NCI-H1417 treated with DMSO at 0.1 percent for 48 hours (cell line): ENCODE measurements at places on chromosomes 7 and 10.
A peak's percentile ranks its signal among the peaks of the same experiment; 100 is the strongest.

GRCh38 chr10:78992333-78992732 is 76.4 kb upstream of the ZMIZ1 start:
- DNase-seq = no peak

DNA sequence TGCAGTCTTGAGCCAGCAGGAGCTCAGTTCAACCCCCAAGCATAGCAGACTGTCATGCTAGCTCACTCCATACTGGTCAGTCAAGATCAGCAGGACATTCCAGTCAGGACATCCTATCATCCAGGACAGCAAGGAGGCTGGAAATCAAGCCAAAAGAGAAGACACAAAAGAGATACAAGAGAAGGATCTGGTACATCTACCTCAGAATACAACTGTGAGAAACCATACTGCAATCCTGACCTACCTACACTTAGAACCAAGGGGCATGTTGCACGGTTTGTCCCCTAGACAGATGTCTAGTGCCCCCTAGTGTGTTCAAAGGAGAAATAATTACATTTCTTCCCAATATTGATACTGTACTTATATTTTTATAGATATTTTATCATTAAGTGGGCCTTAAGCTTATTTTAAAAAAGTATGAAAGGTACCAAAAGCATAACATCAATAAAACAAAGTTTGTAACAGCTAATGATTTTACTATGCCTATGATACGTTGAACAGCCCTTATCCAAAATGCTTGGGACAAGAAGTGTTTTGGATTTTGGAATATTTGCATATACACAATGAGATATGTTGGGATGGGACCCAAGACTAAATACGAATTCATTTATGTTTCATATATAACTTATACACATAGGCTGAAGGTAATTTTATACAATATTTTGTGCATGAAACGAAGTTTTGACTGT is 26.7 kb downstream of the ERCC6 start:
- no peak for DNase-seq

DNA sequence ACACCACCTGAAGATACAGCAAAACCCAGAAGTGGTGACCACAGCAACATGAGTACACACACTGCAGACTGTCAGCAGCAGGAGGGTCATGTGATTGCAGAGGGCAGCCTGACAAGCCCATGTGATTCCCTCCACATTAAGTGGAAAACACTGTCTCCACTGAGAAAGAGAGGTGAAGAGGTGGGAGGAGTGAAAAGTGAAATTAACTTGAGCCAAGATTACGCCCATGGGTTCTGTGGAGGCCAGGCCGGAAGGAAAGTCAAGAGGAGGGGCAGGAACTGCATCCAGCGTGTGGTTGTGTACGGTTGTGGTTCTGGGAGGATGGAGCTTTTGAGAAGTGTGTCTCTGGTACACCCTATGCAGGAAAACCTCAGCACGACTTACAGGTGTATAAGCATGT is 138.5 kb downstream of the PLXNA4 start:
- no peak for DNase-seq

- DNase-seq = peak; percentile 29
Measured at GRCh38 chr7:88111140-88111743, 108.6 kb downstream of the SRI start.

DNA sequence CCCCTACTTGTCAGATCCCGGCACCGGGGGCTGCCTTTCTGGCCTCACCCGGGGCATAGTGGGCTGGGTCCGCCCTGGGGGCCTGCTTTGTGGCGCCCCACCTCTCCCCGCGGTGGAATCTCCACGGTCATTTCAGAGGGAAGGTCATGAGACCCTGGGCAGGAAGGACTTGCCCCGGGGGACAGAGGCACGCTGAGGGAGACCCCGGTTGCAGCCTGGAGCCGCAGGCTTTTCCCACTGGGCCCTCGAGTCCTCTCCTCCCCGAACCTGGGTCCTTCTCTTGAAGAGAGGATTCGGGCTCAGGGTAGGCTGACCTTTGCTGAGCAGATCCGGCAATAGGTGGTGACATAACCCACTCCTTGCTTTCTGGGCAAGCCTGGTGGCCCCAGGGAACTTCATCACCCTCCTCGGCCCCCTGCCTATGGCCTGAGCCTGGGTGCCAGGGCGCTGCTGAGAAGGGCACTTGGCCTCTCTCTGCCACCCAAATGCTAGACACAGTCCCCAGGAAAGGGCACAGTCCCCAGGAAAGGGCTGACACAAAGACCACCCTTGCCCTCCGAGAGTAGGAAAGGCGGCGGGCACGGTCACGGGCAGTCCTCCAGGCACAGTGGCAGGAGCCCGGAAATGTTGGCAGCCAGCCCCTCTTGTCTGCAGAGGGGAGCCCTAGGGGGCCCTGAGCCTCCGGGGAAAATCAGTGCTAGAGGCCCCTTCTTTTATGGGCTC is 36.2 kb downstream of the FKBP6 start:
- DNase-seq = no peak

GRCh38 chr7:15199482-15199881 is 296.9 kb upstream of the DGKB start:
- DNase-seq = no peak

- DNase-seq = no peak
Measured at GRCh38 chr10:95569368-95569767, 8.2 kb upstream of the SORBS1 start.

DNA sequence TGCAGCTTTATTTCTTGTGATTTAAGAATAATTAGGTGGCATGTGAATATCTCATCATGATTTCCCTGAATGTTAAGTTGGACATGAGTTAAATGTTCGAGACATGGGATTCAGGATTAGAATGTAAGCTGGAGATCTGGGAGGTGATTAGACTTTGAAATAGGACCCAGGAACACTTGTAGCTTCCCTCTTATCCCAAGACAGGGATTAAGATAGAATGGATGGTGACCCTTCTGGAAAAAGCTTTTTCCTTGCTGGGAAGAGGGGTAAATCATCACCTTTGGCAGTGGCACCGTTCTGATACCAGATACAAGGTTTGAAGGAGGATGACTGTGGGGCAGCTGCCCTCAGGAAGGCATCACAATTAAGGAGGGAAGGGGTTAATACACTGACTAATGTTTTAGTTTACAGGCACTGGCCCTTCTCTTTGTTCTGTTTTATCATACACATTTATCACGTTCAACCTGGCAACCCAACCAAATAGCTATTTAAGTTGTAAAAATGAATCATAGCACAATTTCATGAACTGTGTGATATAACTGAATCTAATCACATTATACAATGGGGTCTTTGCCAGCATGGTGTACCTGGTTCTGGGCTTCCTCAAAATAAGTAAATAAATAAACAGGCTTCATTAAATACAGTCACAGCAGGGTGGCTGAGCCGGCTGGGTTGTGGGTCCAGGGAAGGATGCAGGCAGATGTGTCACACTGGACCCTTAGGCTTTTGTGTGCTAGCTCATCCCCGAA is 212.7 kb downstream of the LRMDA start:
- DNase-seq = no peak

- no peak for DNase-seq
Measured at GRCh38 chr10:44821290-44821689, 89.8 kb upstream of the TMEM72 start.

DNA sequence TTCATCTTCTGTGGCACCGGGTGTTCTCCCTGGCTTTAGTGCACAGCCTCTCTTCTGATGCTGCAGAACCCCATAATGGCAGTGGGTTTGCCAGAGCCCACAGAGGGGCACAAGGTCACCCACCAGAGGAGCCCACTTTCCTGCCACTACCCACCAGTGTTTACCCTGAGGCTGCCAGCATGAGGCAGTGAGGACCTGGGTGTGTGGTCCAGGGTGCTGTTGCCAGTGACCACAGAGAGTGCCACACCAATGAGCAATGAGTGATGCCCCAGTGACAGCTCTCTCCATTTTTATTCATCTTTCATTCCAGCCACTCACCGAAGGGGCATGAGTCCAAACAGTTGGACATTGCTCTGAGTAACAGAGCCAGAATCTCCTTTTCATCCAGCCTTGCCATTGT is 34.8 kb downstream of the MTURN start:
- no peak for DNase-seq

- DNase-seq = no peak
Measured at GRCh38 chr7:134657526-134657925, 10.9 kb downstream of the BPGM start.

- DNase-seq = no peak
Measured at GRCh38 chr10:12613136-12613535, 263.8 kb downstream of the CAMK1D start.

DNA sequence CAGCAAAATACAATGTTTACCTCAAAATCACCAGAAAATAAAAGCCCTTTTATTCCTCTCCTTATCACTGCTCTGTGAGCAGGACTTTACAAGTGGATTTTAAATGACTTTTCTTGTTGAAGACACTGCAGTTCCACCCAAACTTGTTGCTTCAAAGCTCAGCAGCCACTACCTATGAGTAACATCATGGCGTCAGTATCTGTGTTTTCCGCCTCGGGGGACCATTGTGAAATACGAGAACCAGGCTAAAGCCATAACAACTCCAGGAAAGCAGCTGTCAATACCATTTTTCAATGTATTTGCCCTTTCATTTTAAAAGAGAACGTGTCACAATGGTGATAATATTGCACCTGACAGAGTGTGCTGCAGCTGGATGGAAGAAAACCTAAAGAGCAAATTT is 284.0 kb upstream of the RNF32 start:
- DNase-seq = no peak

- DNase-seq = no peak
Measured at GRCh38 chr7:120421151-120421651, 148.2 kb downstream of the KCND2 start.

DNA sequence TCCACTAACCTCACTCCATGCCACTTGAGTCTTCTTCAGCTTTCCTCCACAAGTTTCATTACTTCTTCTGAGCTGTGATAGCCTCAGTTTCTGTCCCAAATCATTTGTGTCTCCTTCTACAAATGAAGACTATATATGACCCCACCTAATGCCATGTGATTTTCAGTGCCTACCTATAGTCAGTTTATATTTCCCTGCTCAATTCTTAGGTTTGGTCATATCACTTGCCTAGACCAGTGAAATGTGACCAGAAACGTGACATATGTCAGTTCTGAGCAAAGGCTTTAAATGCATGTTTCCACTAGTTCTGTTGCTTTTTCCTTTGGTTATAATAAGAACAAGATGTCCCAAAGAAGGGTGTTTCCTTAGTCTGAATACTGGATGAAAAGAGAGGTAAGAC is 24.6 kb upstream of the REEP3 start:
- DNase-seq = no peak

GRCh38 chr7:55375237-55375636 is 10.1 kb downstream of the LANCL2 start:
- no peak for DNase-seq

DNA sequence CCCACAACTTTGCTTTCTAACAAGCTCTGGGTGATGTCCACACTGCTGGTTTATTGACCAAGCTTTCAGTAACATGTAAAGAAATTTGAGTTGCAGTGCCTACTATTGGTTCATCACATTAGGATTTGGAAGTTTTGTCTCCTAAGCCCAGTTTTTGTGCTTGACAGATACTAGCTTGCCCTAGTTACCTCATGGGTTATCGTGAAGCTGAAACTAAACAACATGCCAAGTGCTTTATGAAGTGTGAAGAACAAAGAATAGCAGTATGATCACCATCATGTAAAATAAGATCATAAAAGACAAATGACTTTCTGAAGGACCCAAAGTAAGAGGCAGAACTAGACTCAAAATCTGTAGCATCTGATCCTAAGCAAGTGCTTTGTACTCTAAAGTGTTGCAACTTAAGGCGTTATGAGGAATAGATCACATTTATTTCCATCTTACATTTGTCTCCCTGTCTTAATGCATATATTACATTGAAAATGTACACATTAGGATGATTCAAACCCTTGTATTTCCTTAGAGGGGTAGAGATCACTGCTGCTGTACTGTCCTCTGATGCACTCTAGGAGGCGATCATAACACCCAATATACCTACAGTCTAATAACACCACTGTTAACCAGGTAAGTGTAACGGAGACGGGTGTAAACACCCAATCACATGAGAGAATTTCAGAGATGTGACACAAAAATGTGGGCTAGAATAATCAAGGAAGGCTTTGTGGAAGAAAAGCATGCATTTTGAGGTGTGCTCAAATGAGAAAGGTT is 71.3 kb downstream of the NRCAM start:
- DNase-seq = no peak

DNA sequence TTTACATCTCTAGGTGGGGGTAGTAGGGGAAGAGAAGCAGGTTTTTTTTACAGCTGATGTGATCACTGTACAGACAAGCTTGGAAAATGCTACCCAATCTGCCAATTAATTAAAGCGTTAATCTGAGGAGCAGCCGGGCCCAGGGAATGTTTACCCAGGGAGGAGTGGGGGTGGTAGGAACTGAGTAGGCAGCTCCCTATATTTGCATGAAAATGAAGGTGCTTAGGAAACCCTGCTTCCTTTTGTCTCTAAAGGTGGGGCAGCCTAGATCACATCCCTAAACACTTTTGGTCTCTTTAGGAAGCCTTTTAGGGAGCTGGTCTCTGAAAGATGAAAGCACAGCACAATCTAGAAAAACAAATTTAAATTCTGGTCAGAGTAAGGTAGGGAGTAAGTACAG is 53.0 kb upstream of the NFKB2 start:
- peak; percentile 4 for DNase-seq

DNA sequence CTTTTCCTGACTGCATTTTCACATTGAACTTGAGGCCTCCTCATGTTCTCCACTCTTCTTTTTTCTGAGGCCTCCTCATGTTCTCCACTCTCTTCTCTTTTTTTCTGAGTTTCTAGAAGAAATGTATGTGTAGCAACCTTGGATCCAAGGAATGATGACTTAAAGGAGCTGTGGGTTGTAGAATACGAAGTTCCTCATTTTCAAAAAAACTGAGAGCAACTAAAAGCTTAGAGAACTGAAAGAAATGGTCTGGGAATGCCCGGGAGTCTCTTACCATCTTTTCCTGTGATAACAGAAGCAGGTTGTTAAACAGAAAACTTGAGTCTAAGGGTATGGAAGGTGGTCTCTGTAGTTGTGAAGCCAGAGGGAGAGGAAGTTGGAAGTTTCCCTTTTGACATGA is 32.8 kb downstream of the MRPS33 start:
- no peak for DNase-seq

DNA sequence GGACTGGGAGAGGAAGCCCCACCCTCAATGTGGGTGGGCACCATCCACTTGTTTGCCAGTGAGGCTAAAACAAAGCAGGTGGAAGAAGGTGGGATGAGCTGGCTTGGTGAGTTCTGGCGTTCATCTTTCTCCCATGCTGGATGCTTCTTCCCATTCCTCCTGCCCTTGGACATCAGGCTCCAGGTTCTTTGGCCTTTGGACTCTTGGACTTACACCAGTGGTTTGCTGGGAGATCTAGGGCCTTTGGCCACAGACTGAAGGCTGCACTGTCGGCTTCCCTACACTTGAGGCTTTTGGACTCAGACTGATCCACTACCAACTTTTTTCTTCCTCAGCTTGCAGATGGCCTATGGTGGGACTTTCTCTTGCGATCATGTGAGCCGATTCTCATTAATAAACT is 106.3 kb downstream of the HERPUD2 start:
- no peak for DNase-seq

DNA sequence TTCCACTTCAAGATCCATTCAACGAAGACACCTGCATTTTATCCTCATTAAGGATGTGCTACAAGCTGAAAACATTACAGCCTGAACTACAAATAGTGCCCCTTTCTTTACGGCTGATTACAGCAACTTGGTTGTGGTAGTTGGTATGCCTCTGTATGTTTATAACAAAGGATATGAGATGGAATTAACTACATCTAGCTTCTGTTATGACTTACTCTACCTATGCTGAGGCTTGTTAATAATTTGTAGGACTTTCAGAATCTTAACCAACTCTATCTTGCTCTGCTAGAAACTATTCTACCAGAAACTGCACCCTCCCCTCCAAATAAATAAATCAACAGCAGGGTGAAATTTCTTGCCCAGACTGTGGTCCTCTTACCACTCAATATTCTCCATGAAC is 448.1 kb downstream of the GRM8 start:
- no peak for DNase-seq

- DNase-seq = peak; percentile 62
Measured at GRCh38 chr7:123580406-123581161, 21.0 kb upstream of the ASB15 start.
